Vagina (tissue), 2 donors: ENCODE measurements at places on chromosomes 6 and 20. TPM values are rescaled to one million over a fixed set of nuclear protein-coding genes. Genes with fewer than 3 reads are reported as not detected.

GRCh38 chr20:4135385-4136077 lies 120.2 kb upstream of the RNF24 start:
- H3K27ac ChIP-seq, result no peak overlapping the region
- no peaks in the 10 kb centered on the region for H3K36me3 ChIP-seq
- no peak overlapping the region for H3K4me3 ChIP-seq
- no peak for DNase-seq
- H3K4me1 ChIP-seq, result peaks cover 20% of the 10 kb centered on the region

BHLHE23 gene
- total RNA-seq, result not detected

DNA sequence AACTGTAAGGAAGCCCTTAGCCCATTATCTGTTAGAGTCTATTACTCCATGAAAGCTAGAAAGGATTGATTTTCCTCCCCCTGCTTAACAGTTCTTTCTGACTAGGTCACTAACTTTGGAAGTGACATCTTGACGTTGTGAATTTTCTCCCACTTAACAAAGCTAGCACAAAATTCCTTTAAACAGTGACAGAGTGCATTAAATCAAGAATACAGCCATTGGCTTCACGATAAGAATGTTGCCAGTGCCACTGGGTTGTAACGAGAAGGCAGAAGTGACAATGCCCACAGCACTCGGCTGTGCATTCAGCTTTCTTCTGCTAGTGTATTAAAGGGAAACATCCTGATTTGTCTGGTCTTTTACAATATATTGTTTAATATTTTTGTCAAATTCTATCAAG lies 182.7 kb upstream of the DTNBP1 start:
- no peaks in the 10 kb centered on the region for H3K27me3 ChIP-seq
- H3K4me3 ChIP-seq, result no peak overlapping the region
- no peak for DNase-seq
- no peaks in the 10 kb centered on the region for H3K4me1 ChIP-seq
- no peaks in the 10 kb centered on the region for H3K36me3 ChIP-seq
- H3K27ac ChIP-seq, result no peak overlapping the region

SYNGAP1 gene
- total RNA-seq, result 16.0 TPM

PGC gene
- 3.4 TPM for total RNA-seq

- DNase-seq, result no peak
- H3K27me3 ChIP-seq, result no peaks in the 10 kb centered on the region
- H3K36me3 ChIP-seq, result no peaks in the 10 kb centered on the region
Measured at GRCh38 chr20:48747840-48748414, 79.9 kb downstream of the PREX1 start.

CYP39A1 gene
- 5.4 TPM for total RNA-seq

GRCh38 chr6:80467408-80467807 lies 360.9 kb downstream of the BCKDHB start:
- H3K4me3 ChIP-seq, result no peak overlapping the region
- no peak for DNase-seq
- no peaks in the 10 kb centered on the region for H3K4me1 ChIP-seq
- H3K27me3 ChIP-seq, result no peaks in the 10 kb centered on the region

- H3K27me3 ChIP-seq, result no peaks in the 10 kb centered on the region
- no peak overlapping the region for H3K4me3 ChIP-seq
- no peak for DNase-seq
- peaks cover 17% of the 10 kb centered on the region for H3K4me1 ChIP-seq
Measured at GRCh38 chr20:41307021-41307420, 10.5 kb downstream of the ZHX3 start.

GRCh38 chr6:166630462-166630861 lies 3.4 kb upstream of the RPS6KA2 start:
- H3K4me1 ChIP-seq, result peaks cover 28% of the 10 kb centered on the region
- H3K27me3 ChIP-seq, result no peaks in the 10 kb centered on the region
- no peak overlapping the region for H3K27ac ChIP-seq
- DNase-seq, result no peak
- H3K36me3 ChIP-seq, result no peaks in the 10 kb centered on the region

- no peak for DNase-seq
- no peaks in the 10 kb centered on the region for H3K27me3 ChIP-seq
- H3K4me3 ChIP-seq, result no peak overlapping the region
- no peak overlapping the region for H3K27ac ChIP-seq
- H3K4me1 ChIP-seq, result peaks cover 9% of the 10 kb centered on the region
Measured at GRCh38 chr6:39980839-39981580, 46.7 kb upstream of the MOCS1 start.

GRCh38 chr20:60341062-60341461 lies 382.8 kb downstream of the CDH26 start:
- DNase-seq, result no peak
- H3K4me1 ChIP-seq, result no peaks in the 10 kb centered on the region
- no peak overlapping the region for H3K27ac ChIP-seq
- H3K36me3 ChIP-seq, result no peaks in the 10 kb centered on the region
- H3K27me3 ChIP-seq, result no peaks in the 10 kb centered on the region

DNA sequence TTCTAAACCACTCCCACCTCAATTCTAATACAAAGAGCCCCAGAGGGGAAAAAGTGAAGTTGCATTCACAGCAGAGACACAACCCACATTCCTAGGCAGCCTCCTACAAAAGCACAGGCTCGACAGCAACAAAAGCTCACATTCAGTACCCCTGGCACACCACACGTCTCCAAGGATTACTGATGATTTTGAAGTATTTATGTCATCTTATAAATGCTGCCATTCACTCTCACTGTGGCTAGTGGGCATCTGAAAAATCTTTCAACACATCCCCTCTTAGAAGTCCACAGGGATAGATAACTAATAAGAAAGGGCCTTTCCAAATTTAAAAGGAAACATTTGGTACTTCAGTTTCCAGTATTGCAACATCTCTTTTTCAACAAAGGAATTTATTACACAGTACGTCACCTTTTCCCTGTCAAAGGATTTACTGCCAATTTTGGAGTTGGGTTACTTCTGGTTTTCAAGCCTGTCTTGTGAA lies 146.7 kb downstream of the TASP1 start:
- H3K27ac ChIP-seq, result peak overlapping the region; percentile 61
- H3K36me3 ChIP-seq, result no peaks in the 10 kb centered on the region
- no peak overlapping the region for H3K4me3 ChIP-seq
- DNase-seq, result peak; percentile 88
- H3K4me1 ChIP-seq, result peaks cover 30% of the 10 kb centered on the region

FUT9 gene
- not detected for total RNA-seq

- H3K27ac ChIP-seq, result no peak overlapping the region
- no peaks in the 10 kb centered on the region for H3K36me3 ChIP-seq
- DNase-seq, result no peak
- H3K4me1 ChIP-seq, result peaks cover 7% of the 10 kb centered on the region
- H3K27me3 ChIP-seq, result no peaks in the 10 kb centered on the region
- H3K4me3 ChIP-seq, result no peak overlapping the region
Measured at GRCh38 chr6:11586536-11586935, 49.0 kb downstream of the TMEM170B start.

GRCh38 chr6:160227038-160227768 lies 31.4 kb downstream of the SLC22A2 start:
- no peak overlapping the region for H3K27ac ChIP-seq
- H3K4me3 ChIP-seq, result no peak overlapping the region
- H3K36me3 ChIP-seq, result no peaks in the 10 kb centered on the region
- H3K27me3 ChIP-seq, result no peaks in the 10 kb centered on the region
- no peak for DNase-seq

DNA sequence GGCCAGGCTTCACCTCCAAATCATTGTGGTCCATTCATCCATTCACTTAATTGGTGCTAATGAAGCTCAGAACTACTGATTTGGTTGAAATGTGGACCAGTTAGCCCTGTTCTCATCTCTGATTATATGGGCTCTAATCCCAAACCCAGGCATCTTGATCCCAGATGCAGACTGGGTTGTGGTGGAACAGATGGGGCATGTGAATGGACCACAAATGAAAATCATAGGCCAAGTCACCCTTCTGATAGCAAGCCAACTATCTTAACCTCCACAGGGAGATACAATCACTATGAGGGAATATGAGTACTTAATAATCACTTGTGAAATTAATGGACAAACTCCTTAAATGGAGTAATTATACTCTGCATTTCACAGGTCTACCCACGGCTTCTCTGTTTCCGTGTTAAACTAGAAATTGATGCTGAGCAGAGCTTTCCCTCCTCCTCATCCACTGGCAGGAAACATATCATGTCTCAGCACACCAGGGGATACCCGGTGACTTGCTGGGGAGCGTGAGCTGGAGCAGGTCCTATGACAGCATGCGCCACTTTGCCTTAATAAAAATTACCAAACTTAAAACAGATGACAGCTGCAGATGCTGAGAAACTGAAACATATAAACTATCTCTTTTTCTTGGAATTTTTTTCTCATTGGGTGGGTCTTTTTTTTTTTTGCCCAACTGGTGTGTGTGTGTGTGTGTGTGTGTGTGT lies 108.8 kb upstream of the HEY2 start:
- no peak overlapping the region for H3K4me3 ChIP-seq
- H3K4me1 ChIP-seq, result no peaks in the 10 kb centered on the region
- H3K27ac ChIP-seq, result no peak overlapping the region
- H3K36me3 ChIP-seq, result no peaks in the 10 kb centered on the region

- H3K27me3 ChIP-seq, result no peaks in the 10 kb centered on the region
- no peak overlapping the region for H3K4me3 ChIP-seq
- DNase-seq, result no peak
Measured at GRCh38 chr6:152093711-152094110, 286.2 kb downstream of the ESR1 start.

GRCh38 chr6:3520281-3521230 lies 63.7 kb upstream of the SLC22A23 start:
- H3K27ac ChIP-seq, result no peak overlapping the region
- H3K27me3 ChIP-seq, result no peaks in the 10 kb centered on the region
- peaks cover 21% of the 10 kb centered on the region for H3K4me1 ChIP-seq

TGM3 gene
- total RNA-seq, result 27.7 TPM

- H3K4me1 ChIP-seq, result no peaks in the 10 kb centered on the region
- H3K27ac ChIP-seq, result no peak overlapping the region
- H3K36me3 ChIP-seq, result no peaks in the 10 kb centered on the region
- H3K4me3 ChIP-seq, result no peak overlapping the region
- H3K27me3 ChIP-seq, result no peaks in the 10 kb centered on the region
- no peak for DNase-seq
Measured at GRCh38 chr6:29809249-29809648, 18.4 kb upstream of the HLA-G start.

DNA sequence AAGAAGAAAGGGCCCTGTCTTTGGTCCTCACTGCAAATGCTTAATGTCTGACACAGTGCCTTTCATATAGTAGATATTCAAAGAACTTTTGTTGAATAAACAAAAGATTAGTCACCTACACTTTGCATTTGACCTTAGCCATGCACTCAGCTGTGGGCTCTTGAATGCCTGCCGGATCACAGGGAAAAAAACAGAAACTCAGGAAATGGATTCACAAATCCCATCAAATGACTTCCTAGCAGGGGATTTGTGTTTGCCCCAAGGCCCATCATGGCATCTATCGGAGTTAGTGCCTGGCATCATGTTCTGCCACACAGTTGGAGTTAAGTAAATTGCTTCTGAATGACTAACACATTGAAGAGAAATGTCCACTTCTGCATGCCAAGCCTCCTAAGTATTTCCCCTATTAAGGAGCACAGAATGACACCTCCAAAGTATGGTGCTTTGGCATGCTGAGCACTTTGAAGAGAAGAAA lies 72.3 kb upstream of the DST start:
- H3K27me3 ChIP-seq, result no peaks in the 10 kb centered on the region
- H3K4me1 ChIP-seq, result peaks cover 8% of the 10 kb centered on the region
- no peak for DNase-seq
- H3K4me3 ChIP-seq, result no peak overlapping the region
- H3K27ac ChIP-seq, result no peak overlapping the region
- no peaks in the 10 kb centered on the region for H3K36me3 ChIP-seq

PDSS2 gene
- 18.7 TPM for total RNA-seq

DNA sequence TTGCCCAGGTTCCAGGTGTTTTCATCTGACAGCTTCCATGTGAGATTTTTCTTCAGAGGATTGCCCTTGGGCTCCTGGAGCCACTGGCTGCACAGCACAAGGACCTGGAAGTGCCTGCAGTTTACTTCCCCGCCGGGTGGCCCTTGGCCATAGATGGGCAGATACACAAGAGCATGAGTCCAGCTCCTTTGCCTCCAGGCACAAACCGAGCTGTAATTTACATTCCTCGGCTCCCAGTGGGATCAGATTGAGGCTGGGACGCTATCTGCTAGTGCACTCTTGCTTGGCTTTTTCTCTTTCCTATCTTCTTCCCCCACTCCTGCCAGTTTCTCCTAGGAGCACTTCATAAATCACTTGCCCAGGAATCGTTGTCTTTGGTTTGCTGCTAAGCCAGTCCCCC lies 85.4 kb upstream of the RALY start:
- H3K27me3 ChIP-seq, result no peaks in the 10 kb centered on the region
- no peak for DNase-seq
- no peak overlapping the region for H3K27ac ChIP-seq

- H3K4me1 ChIP-seq, result peaks cover 7% of the 10 kb centered on the region
- no peak for DNase-seq
- H3K36me3 ChIP-seq, result no peaks in the 10 kb centered on the region
- no peak overlapping the region for H3K27ac ChIP-seq
Measured at GRCh38 chr6:145313041-145313855, 422.1 kb downstream of the EPM2A start.

DNA sequence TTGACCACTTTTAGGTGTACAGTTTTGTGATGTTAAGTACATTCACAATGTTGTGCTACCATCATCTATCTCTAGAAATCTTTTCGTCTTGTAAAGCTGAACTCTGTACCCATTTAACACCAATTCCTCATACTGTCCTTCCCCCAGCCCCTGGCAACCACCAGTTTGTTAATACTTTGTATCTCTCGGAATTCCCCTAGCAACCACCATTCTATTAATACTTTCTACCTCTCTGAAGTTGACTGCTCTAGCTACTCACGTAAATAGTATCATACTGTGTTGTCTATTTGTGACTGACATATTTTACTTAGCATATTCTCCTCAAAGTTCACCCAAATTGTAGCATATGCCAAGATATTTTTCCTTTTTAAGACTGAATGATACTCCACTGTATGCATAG lies 82.3 kb upstream of the CLDN20 start:
- no peaks in the 10 kb centered on the region for H3K27me3 ChIP-seq
- peaks cover 12% of the 10 kb centered on the region for H3K4me1 ChIP-seq
- DNase-seq, result no peak
- H3K27ac ChIP-seq, result no peak overlapping the region
- H3K4me3 ChIP-seq, result no peak overlapping the region
